ENCODE measurements at places on chromosomes 16 and 17.

DNA sequence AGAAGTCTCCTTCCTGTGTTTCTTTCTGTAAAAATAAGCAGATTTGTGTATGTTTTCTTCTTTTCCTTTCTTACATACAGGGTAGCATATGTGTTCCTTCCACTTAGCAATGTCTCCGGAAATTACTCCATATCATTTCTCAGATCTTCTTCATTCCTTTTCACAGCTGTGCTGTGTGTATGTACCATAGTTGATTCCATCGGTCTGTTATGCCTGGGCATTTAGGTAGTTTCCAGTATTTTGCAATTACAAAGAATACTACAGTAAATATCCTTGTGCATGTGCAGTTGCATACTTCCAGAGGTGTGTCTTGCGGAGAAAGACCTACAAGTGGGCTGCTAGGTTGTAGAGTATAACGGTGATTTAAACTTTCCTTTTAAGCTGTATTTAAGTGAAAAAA is 69.8 kb downstream of the CLEC16A start:
- no peak overlapping the region for H3K27ac ChIP-seq
- peaks cover 18% of the 10 kb centered on the region for H3K4me1 ChIP-seq
- H3K4me3 ChIP-seq: no peak overlapping the region
- H3K36me3 ChIP-seq: peaks cover 24% of the 10 kb centered on the region
- no peaks in the 10 kb centered on the region for H3K27me3 ChIP-seq
- DNase-seq: no peak

GRCh38 chr17:81066072-81066471 is 31.1 kb downstream of the BAIAP2 start:
- no peaks in the 10 kb centered on the region for H3K36me3 ChIP-seq
- H3K4me3 ChIP-seq: no peak overlapping the region
- H3K27me3 ChIP-seq: no peaks in the 10 kb centered on the region
- no peaks in the 10 kb centered on the region for H3K4me1 ChIP-seq

- no peaks in the 10 kb centered on the region for H3K4me1 ChIP-seq
- H3K4me3 ChIP-seq: no peak overlapping the region
- no peaks in the 10 kb centered on the region for H3K36me3 ChIP-seq
- H3K27me3 ChIP-seq: peaks cover 3% of the 10 kb centered on the region
- DNase-seq: no peak
These were observed 472.7 kb upstream of the HSBP1 start for GRCh38 chr16:83335076-83335475.

- H3K27me3 ChIP-seq: peaks cover 2% of the 10 kb centered on the region
- no peak for DNase-seq
- peaks cover 23% of the 10 kb centered on the region for H3K36me3 ChIP-seq
These were observed 13.5 kb downstream of the SARM1 start for GRCh38 chr17:28385037-28385400.

GRCh38 chr17:3447625-3448024 is 14.0 kb upstream of the OR1E2 start:
- peaks cover 13% of the 10 kb centered on the region for H3K27me3 ChIP-seq
- H3K4me3 ChIP-seq: no peak overlapping the region
- H3K27ac ChIP-seq: no peak overlapping the region
- H3K4me1 ChIP-seq: no peaks in the 10 kb centered on the region

DNA sequence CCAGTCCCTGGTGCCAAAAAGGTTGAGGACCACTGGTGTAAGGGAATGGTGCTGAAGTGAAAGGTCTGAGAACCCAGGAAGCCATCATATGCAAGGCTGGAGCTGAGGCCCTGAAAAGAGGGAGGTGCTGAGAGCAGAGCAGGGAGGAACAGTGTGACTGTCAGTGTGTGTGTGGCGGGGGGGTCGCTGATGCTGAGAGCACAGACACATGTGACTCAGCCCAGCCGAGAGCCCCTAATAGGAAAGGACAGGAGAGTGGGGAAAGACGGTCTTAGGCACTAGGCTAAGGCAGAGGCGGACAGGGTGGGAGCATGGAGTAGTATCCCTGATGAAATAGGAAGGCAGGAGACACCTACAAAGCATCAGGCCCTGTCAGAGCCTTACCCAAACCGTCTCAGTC is 1.2 kb downstream of the B9D1 start:
- H3K4me3 ChIP-seq: peak overlapping the region; percentile 37
- no peak overlapping the region for H3K27ac ChIP-seq

All from activated naive CD8-positive, alpha-beta T cell treated with anti-CD3 and anti-CD28 coated beads, Interleukin-2, amount 50 U/mL, for 24 hours (primary cell).